ENCODE measurements at places on chromosomes 6 and 20. TPM values are rescaled to one million over a fixed set of nuclear protein-coding genes. Genes with fewer than 3 reads are reported as not detected.

- no peak for DNase-seq
- H3K27ac ChIP-seq, result no peak overlapping the region
- H3K36me3 ChIP-seq, result no peaks in the 10 kb centered on the region
- no peaks in the 10 kb centered on the region for H3K4me1 ChIP-seq
- H3K27me3 ChIP-seq, result peaks cover under 1% of the 10 kb centered on the region
Measured at GRCh38 chr6:133235221-133235620, 5.9 kb upstream of the EYA4 start.

SMLR1 gene
- total RNA-seq, result not detected

ZSCAN23 gene
- 1.4 TPM for total RNA-seq

ANKRD6 gene
- total RNA-seq, result 11.1 TPM

GRCh38 chr6:47238456-47238995, 71.2 kb downstream of the TNFRSF21 start:
- H3K4me1 ChIP-seq, result peaks cover 17% of the 10 kb centered on the region
- H3K27me3 ChIP-seq, result no peaks in the 10 kb centered on the region
- no peaks in the 10 kb centered on the region for H3K36me3 ChIP-seq
- H3K4me3 ChIP-seq, result no peak overlapping the region
- DNase-seq, result no peak
- H3K27ac ChIP-seq, result no peak overlapping the region

COL19A1 gene
- 11.7 TPM for total RNA-seq

GRM4 gene
- total RNA-seq, result 0.11 TPM

PHF3 gene
- total RNA-seq, result 77.1 TPM

GRCh38 chr6:136465766-136466303, 84.4 kb downstream of the MAP7 start:
- H3K27me3 ChIP-seq, result no peaks in the 10 kb centered on the region
- no peaks in the 10 kb centered on the region for H3K36me3 ChIP-seq
- DNase-seq, result no peak
- no peaks in the 10 kb centered on the region for H3K4me1 ChIP-seq

TCP11 gene
- total RNA-seq, result not detected

NRSN1 gene
- not detected for total RNA-seq

GRCh38 chr6:113433335-113433991, 423.7 kb upstream of the MARCKS start:
- no peaks in the 10 kb centered on the region for H3K27me3 ChIP-seq
- no peaks in the 10 kb centered on the region for H3K36me3 ChIP-seq
- H3K27ac ChIP-seq, result peak overlapping the region; percentile 53
- no peak overlapping the region for H3K4me3 ChIP-seq
- H3K4me1 ChIP-seq, result no peaks in the 10 kb centered on the region

GRCh38 chr6:42394151-42394550, 57.6 kb downstream of the TRERF1 start:
- peaks cover 45% of the 10 kb centered on the region for H3K4me1 ChIP-seq
- H3K36me3 ChIP-seq, result no peaks in the 10 kb centered on the region
- H3K4me3 ChIP-seq, result no peak overlapping the region
- DNase-seq, result no peak
- H3K27me3 ChIP-seq, result no peaks in the 10 kb centered on the region

DNA sequence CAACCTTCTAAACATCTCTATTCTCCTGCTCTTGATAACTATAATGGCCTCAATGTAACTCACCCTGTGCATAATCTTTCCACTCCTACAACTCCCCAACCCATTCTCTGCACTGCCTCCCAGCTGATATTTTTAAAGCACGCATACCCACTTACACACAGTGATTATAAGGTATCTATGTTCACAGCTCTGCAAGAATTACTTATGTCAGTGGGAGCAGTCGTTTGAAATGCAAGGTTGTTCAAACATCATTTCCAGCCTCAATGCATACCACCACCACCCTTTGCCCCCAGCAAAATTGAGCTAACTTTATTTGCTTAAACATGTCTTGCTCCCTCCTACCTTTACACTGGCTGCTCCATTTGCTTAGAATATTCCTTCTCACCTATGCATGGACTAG, 506.0 kb downstream of the RFPL4B start:
- no peaks in the 10 kb centered on the region for H3K4me1 ChIP-seq
- no peak overlapping the region for H3K4me3 ChIP-seq
- H3K27me3 ChIP-seq, result no peaks in the 10 kb centered on the region
- no peak for DNase-seq

C20orf202 gene
- 1.0 TPM for total RNA-seq

DNA sequence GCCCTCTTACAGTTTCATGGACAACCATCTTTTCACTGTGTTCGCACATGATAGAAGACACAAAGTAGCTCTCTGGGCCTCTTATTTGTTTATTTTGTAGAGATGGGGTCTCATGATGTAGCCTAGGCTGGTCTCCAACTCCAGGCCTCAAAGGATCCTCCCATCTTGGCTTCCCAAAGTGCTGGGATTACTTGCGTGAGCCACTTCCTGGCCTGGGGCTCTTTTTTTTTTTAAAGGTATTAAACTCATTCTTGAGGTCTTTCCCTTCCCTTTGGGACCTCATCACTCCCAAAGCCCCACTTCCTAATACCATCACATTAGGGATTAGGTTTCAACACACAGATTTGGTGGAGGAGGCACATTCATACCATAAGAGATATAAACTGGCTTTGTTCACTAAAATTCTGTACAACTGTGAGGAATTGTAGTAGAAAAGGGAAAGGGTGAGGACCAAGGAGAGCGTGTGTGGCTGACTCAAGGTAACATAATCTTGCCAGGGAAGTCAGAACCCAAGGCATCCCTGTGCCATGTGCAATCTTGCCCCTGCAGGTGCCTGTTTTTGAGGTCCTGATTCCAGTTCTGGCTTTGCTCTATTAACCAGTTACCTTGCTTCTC, 45.5 kb downstream of the EIF2S2 start:
- H3K27me3 ChIP-seq, result no peaks in the 10 kb centered on the region
- H3K27ac ChIP-seq, result no peak overlapping the region
- peaks cover 3% of the 10 kb centered on the region for H3K36me3 ChIP-seq
- no peak for DNase-seq
- H3K4me3 ChIP-seq, result no peak overlapping the region

DNA sequence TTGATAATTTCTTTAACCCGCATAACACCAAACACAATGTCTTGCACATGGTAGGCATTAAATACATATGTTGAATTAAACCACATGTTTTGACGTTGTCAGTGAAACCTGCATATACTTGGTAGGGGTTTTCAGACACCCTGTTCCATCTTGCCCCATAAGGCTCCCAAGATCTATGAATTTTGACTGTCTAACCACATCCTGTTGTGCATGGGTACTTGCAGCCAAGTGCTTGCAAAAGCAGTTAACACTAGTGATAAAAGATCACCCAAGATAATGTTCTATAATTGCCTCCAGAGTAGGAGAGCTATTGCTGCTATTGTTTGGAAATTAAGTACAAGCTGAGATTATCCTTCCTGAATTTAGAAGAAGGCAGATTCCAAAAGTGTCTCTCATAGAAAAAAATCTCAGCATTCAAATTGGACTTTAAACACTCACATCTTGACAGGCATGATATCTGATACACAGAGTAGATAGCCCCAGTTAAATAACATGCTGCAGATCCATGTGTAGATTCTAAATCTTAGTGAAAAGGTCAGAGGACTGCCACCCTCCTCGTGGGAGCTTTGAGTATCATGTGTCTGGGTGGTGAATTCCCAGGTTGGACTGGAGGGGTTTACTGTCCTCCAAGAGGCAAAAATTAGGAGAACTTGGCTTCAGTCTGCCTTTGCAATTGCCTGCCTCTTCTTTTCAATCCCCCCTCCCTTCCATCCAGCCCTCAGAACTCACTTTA, 25.8 kb upstream of the CCN6 start:
- no peaks in the 10 kb centered on the region for H3K36me3 ChIP-seq
- H3K27ac ChIP-seq, result peak overlapping the region; percentile 81
- H3K4me1 ChIP-seq, result peaks cover 39% of the 10 kb centered on the region
- DNase-seq, result no peak
- H3K4me3 ChIP-seq, result no peak overlapping the region

EYA2 gene
- total RNA-seq, result 0.76 TPM

GRCh38 chr20:31823360-31824124, 4.4 kb downstream of the MYLK2 start:
- H3K27me3 ChIP-seq, result peaks cover 6% of the 10 kb centered on the region
- H3K27ac ChIP-seq, result no peak overlapping the region
- no peaks in the 10 kb centered on the region for H3K36me3 ChIP-seq

PRSS35 gene
- total RNA-seq, result 0.46 TPM

DNA sequence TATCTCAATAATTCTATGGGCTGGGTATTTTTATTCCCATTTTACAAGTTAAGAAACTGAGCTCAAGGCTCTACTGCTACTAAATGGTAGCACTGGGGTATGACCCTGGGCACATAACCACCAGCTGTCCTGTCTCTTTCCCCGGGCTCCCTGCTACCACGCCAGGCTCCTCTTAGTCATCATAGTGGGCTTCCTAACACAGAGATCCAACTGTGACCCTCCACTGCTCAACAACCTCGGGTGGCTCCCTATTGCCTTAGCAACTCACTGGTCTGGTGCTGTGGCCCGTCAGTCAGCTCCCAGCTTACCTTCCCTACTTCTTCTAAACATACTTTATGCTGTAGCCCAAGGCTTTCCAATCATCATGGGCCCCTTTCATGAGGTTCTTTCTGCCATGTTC, 4.5 kb downstream of the KIAA1755 start:
- H3K4me3 ChIP-seq, result no peak overlapping the region
- no peaks in the 10 kb centered on the region for H3K36me3 ChIP-seq
- H3K4me1 ChIP-seq, result no peaks in the 10 kb centered on the region
- peaks cover 29% of the 10 kb centered on the region for H3K27me3 ChIP-seq

ZNF512B gene
- total RNA-seq, result 12.4 TPM

MUCL3 gene
- not detected for total RNA-seq

DNA sequence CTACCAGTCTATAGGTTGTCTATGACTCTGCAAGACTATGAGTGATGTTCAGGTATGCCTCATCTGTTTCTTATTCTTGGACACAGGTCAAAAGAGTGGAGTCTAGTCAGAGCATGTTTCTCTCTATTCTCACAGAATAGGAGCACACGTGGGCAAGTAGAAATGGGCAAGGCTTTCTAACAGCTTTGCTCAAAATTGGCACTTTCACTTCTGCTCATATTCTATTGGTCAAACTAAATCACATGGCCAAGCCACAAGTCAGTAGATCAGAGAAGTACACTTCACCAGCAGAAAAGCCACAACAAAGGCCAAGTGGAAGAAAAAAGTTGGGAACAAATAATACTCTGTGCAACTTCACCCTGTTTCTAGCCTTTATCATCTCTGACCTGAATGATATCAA, 354.5 kb upstream of the SYNCRIP start:
- no peaks in the 10 kb centered on the region for H3K36me3 ChIP-seq
- H3K4me1 ChIP-seq, result no peaks in the 10 kb centered on the region
- H3K27me3 ChIP-seq, result no peaks in the 10 kb centered on the region
- H3K4me3 ChIP-seq, result no peak overlapping the region

RAD21L1 gene
- not detected for total RNA-seq

DNA sequence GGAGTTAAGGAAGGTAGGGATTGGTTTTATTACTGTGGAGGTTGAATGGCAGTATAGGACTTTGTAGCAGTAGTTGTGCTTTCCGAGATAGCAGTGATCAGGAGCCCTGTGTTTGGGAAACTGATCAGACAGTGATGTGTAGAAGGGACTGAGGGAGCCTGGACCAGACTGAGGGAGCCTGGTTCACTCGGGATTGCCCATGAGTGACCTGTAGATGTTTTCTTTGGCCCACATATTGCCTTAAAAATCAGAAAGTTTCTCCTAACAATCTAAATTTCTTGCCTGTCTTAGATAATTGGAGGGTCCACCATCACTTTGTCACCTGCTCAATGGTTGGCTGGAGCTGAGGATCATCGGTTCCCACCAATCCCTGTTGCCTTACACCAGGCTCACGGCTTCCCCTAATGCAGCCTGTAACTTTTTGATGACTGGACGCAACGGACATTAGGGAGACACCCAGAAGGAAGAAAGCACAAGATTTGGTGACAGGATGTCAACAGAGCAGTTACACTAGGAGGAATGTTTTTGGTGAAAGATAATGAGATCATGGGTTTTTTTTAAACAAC, 1.1 kb downstream of the CDS2 start:
- no peaks in the 10 kb centered on the region for H3K27me3 ChIP-seq
- H3K27ac ChIP-seq, result peak overlapping the region; percentile 96
- peak overlapping the region; percentile 82 for H3K4me3 ChIP-seq
- H3K36me3 ChIP-seq, result no peaks in the 10 kb centered on the region
- DNase-seq, result no peak
- peaks cover 57% of the 10 kb centered on the region for H3K4me1 ChIP-seq

GRCh38 chr6:165799391-165800153, 136.5 kb upstream of the PDE10A start:
- H3K36me3 ChIP-seq, result no peaks in the 10 kb centered on the region
- peaks cover 4% of the 10 kb centered on the region for H3K27me3 ChIP-seq
- no peak for DNase-seq
- no peak overlapping the region for H3K27ac ChIP-seq
- H3K4me3 ChIP-seq, result no peak overlapping the region
- H3K4me1 ChIP-seq, result peaks cover 4% of the 10 kb centered on the region

DNA sequence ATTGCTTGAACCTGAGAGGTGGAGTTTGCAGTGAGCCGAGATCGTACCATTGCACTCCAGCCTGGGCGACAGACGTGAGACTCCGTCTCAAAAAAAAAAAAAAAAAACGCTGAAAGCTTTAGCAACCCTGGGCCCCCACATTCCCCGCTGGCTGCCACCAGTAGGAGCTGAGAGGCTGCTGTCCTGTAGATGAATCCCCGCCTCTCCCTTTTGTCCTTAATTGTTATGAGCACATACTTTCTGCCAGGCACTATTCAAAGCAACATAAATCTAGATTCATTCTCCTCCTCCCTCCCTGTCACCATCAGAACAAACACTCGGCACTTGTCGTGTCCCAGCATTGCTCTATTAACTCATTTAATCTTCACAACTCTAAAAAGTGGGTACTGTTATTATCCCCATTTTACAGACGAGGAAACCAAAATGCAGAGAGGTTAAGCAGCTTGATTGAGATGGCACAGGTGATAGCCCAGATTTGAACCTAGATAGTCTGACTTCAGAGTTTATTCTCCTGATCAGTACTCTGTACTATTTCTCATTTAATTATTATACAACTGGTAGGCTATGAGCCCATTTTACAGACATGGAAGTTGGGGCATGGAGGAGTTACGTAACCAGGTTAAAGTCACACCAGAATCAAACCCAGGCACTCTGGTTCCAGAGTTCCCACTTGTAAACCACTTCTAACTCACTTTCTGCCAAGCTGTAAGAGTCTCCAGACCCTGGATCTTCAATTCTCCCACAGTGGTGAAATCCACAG, 97.4 kb downstream of the EYA2 start:
- no peaks in the 10 kb centered on the region for H3K36me3 ChIP-seq
- H3K27ac ChIP-seq, result no peak overlapping the region
- peaks cover 6% of the 10 kb centered on the region for H3K27me3 ChIP-seq
- no peak overlapping the region for H3K4me3 ChIP-seq
- DNase-seq, result peak; percentile 4

RAET1L gene
- total RNA-seq, result not detected

- no peaks in the 10 kb centered on the region for H3K36me3 ChIP-seq
- no peaks in the 10 kb centered on the region for H3K27me3 ChIP-seq
- DNase-seq, result no peak
- peaks cover 71% of the 10 kb centered on the region for H3K4me1 ChIP-seq
Measured at GRCh38 chr6:15425947-15426346, 180.1 kb downstream of the JARID2 start.
